ENCODE measurements at places on chromosomes 4 and X.

DNA sequence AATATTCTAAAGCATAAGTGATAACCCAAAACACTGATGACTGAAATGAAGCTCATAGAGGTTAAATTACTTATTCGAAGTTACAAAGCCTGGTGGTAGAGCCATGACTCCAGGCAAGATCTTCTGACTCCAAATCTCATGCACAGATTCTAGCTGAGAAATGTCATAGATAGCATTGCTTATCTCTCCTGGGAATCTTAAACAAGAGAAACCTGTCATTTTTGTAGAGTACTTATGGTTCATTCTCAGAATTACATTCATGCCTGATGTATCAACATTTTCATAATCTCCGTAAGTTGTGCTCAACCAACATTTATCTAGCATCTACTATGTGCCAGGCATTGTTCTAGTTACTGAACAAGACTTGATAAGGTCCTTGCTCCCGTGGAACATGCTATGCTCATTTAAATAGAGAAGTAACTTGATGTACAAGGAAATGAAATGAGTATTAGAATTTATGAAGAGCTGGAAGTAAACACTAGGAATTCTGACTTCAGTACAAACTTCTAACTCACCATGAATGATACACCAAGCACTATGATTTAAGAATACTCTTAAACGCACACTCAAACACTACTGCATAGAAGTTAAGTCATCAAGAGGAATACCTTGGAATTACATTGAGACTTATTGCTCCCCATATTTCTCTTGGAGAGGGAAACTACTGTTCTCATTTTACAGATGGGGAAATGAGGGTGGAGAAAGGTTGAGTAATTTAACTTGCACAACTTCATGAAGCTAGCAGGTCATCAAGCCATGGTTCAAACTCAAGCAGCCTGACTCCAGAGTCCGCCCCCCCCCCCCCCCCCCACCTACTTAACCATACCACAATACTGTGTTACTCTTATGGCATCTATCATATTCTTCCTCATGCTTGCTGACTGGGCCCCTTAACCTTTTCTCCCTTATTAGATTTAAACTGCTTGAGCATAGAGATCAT is 45.4 kb downstream of the MBNL3 start:
- DNase-seq, result no peak

DNA sequence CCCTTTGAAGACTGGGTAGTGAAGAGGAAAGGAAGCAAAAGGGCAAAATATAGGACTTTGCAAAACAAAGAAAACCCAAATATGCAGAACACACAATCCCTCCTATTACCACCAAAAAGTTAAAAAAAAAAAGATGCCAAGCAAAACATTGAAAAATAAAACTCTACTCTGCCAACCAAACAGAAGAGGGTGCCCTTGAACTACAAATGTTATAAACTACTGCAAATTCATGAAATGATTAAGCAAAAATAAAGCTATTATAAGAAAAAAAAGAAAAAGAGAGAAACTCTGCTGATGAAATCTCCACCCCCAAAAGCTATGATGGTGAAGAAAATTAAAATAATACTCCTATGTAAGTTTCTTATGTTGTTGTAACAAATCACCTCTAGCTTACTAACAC is 168.5 kb upstream of the STK26 start:
- no peak for DNase-seq

DNA sequence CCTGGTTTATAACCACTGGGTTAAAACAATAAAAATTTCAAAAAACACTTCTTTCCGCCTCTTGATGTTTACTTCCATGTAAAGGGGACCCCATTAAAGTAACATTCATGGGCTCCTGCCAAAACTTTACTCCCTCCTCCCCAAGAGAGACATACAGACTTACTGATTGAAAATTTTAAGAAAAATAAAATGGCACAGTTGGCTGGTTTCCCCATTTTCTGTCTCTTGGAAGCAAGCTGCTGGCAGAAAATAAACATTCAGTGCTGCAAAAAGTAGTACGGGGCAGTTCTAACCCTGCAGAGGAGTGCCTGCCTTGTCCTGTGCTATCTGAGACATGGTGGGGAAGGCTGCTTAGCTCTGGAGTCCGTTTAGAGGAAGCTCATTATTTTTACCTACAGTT is 187.3 kb upstream of the INTU start:
- DNase-seq, result no peak

GRCh38 chr4:107689912-107690587 is 30.0 kb downstream of the PAPSS1 start:
- peak; percentile 42 for DNase-seq

GRCh38 chr4:101187841-101188240 is 159.5 kb downstream of the PPP3CA start:
- DNase-seq, result no peak

GRCh38 chr4:133865612-133866327 is 335.8 kb downstream of the PABPC4L start:
- DNase-seq, result peak; percentile 90

GRCh38 chr4:45477311-45477733 is 646.5 kb downstream of the GABRG1 start:
- DNase-seq, result no peak

GRCh38 chr4:158962393-158962792 is 140.5 kb upstream of the RAPGEF2 start:
- DNase-seq, result no peak

- no peak for DNase-seq
Observed at GRCh38 chr4:40264995-40265909, 68.4 kb downstream of the RHOH start.

GRCh38 chr4:44422912-44423311 is 25.7 kb downstream of the KCTD8 start:
- DNase-seq, result no peak

DNA sequence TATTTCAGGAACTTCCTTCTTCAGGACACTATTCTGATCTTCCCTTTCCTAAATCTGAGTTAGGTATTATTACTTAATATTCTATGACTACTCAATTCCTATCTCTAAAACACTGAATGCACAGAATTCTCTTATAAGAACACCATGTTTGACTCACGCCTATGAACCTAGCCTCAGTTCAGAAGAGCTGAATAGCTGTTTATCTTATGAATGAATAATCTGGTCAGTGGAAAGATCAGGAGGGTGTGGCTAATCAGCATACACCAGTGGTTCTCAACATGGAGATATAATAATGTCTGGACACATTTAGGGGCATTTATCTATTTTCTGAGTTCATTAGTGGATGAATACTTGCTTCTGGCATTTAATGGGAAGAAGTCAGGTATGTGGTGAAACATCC is 24.2 kb downstream of the EPHA5 start:
- no peak for DNase-seq

GRCh38 chr4:111475001-111475400 is 670.3 kb upstream of the FAM241A start:
- DNase-seq, result peak; percentile 9

- no peak for DNase-seq
Observed at GRCh38 chr4:94841864-94842221, 84.1 kb downstream of the BMPR1B start.

DNA sequence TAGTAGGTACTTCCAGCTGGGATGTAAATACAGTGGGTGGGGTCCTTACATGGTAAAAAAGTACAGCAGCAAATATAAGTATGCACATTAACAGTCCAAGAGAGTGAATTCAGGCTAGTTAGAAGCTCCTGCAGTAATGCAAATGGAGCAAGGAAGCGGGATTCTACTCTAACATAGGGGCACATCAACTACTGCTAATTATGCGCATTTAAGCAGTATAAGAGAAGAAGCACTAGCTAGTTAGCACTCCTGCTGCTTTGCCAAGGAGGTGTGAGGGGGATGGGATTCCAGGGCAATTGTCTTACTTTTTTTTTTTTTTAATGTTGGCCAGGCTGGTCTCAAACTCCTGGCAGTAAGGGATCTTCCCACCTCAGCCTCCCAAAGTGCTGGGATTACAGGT is 284.1 kb downstream of the CHIC1 start:
- no peak for DNase-seq
